ENCODE measurements at places on chromosomes 6 and 20.

DNA sequence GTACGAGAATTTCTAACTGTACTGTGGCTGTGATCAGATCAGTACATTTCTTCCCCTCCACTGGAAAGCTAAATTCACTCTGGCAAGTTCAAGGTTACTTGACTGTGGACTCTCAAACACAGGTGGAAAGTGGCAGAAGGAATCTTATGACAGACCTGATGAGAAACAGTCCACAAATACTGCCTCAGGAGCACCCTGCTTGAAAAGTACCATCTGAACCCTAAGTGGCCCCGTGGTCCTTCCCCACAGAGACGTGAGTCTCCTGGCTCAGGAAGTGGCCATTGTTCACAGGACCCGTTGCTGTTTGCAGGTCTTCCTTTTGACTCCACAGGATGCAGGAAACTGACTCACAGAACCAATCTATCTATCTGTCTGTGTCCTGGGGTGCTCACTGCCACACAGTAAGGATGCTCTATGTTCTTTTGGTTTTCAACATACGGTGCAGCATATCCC is 47.5 kb upstream of the NHSL1 start:
- no peak for DNase-seq

DNA sequence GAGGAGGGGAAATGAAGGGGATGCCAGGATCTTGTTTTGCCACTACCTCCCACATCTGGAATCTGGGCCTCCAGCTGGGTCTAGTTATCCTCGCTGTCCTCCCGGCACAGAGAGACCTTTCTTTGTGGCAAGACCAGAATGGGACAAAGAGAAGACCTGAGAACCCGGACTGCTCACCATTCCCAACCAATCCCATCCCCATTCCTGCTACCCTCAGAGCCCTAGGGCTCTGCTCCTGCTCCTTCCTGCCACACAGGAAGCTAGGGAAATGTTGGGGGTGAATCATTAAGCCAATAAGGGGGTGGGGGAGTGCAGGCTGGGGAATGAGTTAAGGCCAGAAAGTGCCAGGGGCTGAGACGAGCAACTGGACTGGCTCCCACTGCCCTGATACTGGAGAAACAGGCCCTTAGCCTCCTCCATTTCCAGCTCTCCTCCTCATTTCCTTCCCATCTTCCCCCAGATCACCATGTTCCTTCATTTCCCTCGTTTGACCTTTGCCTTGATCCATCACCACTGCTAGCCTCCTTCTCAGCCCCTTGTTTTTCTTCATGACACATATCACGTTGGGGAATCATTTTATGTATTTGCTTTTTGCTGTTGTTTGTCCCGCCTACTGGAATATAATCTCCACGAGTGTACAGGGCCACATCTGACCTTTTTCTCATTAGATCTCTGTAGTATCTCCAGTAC is 4.6 kb upstream of the IER3 start:
- DNase-seq: no peak

DNA sequence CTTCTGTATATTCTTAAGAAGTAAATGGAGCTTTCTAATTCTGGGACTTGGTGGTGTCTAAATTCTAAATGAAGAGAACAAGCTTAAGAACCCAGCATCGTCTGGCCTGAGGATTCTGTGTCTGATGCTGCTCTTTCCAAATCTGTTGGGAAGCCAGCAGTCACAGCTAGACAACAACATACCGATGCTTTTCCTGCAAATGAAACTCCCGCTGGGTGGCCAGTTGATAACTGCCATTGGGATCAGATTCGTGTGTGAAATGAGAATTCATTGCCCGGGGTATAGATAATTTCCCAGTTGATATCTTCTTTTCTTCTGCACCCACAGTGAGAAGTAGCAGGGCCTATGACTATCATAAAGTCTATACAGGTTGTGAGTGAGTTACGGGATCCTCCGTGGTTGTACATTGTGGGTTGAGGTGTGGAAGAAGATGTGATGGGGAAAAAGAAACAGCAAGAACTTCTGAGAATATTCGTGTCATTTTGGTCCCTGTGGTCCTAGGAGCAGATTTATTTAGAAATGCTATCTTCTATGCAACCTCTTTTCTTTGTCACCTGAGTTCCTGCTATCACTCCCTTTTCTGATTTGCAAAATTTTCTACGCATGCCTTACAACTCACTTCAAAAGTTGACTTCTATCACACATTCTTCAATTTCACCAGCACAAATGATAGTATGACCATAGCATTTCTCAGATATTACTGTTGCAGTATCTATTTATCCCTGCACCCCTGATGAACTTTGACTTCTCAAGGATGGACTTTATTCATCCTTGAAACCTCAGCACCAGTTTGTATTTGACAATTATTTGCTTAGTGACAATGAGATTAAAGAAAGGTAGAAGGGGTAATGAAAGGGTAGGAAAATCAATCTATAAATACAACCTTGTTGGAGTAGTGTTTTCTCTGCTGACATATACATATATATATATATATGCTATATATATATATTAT is 10.4 kb downstream of the NOX3 start:
- DNase-seq: no peak

DNA sequence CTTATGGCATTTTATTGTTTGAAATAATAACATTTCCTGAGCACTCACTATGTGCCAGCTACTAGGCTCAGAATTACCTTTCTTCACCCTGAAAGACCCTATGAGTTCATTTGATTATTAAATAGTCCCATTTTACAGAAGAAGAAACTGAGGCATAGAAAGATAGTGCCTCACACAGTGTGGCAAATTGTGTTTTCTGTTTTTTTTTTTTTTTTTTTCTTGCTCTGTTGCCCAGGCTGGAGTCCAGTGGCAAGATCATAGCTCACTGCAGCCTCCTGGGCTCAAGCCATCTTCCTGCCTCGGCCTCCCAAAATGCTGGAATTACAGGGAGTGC is 59.7 kb upstream of the PTPN1 start:
- DNase-seq: no peak

GRCh38 chr6:18595774-18596530 is 208.8 kb downstream of the RNF144B start:
- DNase-seq: peak; percentile 7
